ENCODE measurements at places on chromosomes 3 and 15.

- DNase-seq, result peak; percentile 60
Measured at GRCh38 chr3:169769287-169770181, at the start of gene ACTRT3. Gene ACTRT3, minus strand, starts transcription at chr3:169769561. Its CDS starts 41 bp downstream, at chr3:169769520.

GRCh38 chr3:39136533-39137434 is 16.6 kb downstream of the CSRNP1 start:
- no peak for DNase-seq

GRCh38 chr3:166759736-166760513 is 620.2 kb downstream of the ZBBX start:
- no peak for DNase-seq

- no peak for DNase-seq
Measured at GRCh38 chr3:184479426-184480126, 82.0 kb upstream of the EPHB3 start.

- no peak for DNase-seq
Measured at GRCh38 chr3:45043728-45044299, 17.7 kb downstream of the CLEC3B start.

DNA sequence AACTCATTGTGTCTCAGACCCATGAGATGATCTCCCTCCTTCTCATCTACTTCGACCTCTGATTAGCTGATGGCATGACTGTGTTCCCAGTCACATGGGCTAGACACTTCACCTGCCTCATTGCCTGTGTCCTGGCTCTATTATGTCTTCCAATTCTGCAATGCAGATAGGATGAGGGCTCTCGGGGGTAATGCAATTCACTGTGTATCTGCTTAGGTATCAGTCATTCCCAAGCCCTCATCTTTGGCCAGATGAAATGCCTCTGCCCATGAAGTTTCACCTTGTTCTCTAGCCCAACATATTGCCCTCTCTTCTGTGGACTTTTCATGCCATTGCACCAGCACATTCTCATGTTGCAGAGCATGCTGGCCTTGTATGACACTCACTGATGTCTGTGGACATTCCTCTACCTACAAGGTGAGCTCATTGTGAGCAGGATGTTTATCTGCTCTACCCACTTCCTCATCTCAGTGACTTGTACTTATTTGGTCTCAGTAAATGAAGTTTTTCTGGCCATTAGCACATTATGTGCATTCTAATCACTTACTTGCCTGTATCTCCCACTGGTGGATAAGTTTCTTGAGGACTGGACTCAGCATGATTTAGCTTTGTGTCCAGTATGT is 32.3 kb downstream of the MOBP start:
- DNase-seq, result no peak

GRCh38 chr3:145422556-145422955 is 738.4 kb downstream of the PLOD2 start:
- no peak for DNase-seq

GRCh38 chr3:135766115-135766514 is 199.4 kb upstream of the PPP2R3A start:
- DNase-seq, result no peak

- no peak for DNase-seq
Measured at GRCh38 chr3:170055209-170055608, 17.4 kb downstream of the GPR160 start.

DNA sequence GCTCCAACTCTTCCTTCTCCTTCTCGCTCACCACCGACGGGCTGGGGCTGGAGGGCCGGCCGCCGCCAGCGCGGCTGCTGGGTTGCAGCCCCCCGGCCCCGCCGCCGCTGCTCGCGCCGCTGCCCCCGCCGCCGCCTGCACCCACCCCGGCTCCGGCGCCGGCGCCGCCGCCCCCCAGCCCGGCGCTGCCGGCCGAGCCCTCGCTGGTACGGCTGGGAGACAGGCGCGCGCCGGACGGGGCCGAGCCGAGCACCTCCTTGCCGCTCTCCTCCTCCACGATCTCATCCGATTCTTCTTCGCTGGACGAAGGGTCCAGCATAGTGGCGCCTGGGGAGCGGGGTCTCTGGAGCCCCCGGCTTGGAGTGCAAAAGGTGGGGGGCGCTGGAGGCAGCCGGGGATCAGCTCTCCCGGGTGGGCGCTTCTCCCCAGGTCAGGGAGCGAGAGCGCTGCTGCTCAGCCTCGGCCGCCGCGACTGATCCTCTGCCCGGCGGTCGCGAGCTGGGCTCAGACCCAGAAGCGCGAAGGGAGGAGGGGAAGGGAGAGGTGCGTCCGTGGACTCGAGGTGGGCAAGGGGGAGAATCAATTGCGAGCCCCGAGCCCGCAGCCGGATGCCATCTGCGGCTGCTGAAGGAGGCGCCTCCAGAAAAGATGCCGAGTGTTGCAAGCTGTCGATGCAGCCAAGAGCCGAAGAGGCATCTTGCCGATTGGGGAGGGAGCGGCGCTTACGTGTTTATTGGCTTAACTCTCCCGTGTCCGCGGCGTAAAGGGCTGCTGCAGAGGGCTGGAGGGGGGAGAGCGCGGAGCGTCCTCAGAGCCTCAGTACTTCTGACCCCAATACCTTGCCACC is at the start of gene CADPS:
Gene CADPS, minus strand, starts transcription at position 706 of the 847 bp plus-strand sequence. Its CDS starts 387 bp downstream, at position 319.
- DNase-seq, result no peak

- DNase-seq, result no peak
Measured at GRCh38 chr3:129240436-129240835, 9.0 kb upstream of the COPG1 start.

DNA sequence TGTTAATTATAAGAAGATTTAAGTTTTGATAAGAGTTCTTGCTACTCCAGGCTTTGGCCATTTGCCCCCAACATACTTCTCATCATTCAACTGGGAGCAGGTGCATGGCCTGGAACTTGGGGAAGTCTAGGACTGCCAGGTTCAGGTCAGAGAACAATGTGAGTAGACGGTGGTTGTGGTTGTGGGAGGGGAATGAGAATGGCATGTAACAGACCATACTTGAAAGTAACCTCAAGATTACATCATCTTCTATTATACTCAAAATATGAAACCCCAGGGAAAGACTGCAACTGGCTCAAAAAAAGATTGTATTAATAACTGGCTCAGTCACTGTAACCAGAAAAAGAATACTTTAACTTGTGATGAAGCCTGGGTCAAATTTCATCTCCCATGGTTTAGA is 364.9 kb upstream of the DPPA4 start:
- no peak for DNase-seq

GRCh38 chr3:63303238-63303637 is 25.1 kb downstream of the SYNPR start:
- DNase-seq, result no peak

GRCh38 chr15:52154896-52155865 is 36.0 kb downstream of the GNB5 start:
- no peak for DNase-seq

GRCh38 chr15:77025941-77026411 is 31.1 kb downstream of the PSTPIP1 start:
- peak; percentile 1 for DNase-seq

- no peak for DNase-seq
Measured at GRCh38 chr15:31090766-31091165, 10.8 kb downstream of the TRPM1 start.

DNA sequence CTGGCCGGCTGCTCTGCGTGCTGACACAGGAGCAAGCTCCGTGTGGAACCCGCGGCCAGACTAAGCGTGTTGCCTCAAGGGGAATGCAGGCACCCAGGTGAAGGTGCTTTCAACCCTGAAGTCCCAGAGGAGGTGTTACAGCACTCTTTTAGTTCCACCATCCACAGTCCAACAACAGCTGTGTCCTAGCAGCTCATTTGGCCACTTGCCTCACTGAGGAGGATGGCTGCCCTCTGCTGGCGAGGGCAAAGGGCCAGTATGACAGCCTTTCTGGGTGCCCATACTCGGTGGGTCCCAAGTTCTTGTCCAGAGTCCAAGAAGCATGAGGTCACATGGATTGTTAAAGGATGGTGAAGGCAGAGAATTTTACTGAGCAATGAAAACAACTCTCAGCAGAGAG is 87.8 kb downstream of the C3orf85 start:
- no peak for DNase-seq

DNA sequence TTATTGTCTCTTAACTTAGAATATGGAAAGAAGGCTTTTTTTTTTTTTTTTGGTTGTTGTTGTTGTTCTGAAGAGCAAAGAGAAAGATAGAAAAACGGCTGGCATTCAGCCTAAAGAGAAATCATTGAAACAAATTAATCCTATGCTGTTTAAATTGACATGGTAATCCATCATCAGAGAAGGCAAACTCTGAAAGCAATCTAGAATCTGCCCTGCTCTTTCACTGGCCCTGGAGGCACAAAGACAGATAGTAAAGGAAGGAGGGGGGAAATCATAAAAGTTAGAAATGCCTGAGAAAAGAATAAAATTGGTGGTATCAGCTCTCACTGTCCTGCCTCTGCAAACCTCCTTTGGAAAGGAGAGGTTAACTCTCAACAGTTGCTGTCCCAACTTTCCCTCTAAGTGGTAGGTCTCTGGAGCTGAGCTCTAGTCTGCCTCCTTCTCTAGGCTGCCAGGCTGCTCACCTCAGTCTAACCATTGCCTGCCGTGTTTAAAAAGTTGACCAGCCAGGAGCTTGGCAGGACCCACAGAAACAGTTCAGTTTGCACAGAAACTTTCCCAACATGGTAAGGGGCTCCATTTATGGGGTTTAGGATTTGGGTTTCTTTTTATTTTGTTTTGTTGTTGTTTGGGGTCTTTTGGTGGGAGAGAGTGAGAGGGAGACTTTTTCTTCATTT is 13.4 kb upstream of the NR2F2 start:
- no peak for DNase-seq

DNA sequence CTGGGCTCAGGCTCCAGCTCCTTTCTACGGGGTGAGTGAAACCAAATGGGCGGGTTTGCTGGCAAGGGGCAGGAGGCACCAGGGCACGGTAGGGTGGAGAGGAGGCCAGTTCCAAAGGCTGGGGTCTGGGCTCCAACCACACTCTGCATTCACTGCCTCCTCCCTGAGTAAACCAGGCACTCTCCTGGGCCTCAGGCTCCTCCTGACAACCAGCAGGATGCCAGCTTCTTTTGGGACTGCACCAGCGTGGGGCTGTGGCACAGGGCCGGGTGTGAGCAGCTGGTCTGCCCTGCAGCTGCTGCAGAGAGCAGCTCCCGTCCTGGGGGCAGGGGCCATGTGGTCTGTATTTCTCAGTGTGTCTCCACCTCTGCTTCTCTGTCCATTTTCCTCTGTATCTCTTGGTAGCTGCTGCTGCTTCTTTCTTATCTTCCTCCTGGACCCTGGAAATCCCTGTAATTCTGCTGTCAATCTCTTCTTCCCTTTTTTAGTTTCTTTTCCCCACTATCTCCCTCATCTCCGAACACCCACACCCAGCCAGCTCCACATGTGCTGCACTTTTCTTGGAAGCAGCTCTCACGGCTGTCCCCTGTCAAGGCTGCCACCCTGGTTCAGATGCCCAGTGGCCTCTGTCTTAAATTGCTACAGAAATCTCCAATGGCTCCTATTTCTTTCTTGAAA is 54.9 kb upstream of the TBC1D21 start:
- no peak for DNase-seq

DNA sequence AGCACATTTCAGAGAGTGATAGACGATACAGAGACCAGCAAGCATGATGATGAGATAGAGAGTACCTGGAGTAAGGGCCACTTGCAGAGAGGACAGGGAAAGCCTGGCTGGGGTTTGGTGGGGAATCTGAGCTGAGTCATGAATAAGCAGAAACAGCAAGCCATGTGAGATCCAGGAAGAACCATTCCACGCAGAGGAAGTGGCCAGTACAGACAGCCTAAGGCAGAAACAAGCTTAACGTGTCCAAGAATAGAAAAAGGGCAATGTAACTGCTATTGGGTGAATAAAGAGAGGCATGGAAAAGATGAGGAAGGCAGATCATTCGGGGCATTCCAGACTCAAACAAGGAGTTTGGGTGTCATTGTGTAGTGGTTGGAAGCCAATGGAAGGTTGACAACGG is 816.3 kb upstream of the CFAP20DC start:
- DNase-seq, result no peak

DNA sequence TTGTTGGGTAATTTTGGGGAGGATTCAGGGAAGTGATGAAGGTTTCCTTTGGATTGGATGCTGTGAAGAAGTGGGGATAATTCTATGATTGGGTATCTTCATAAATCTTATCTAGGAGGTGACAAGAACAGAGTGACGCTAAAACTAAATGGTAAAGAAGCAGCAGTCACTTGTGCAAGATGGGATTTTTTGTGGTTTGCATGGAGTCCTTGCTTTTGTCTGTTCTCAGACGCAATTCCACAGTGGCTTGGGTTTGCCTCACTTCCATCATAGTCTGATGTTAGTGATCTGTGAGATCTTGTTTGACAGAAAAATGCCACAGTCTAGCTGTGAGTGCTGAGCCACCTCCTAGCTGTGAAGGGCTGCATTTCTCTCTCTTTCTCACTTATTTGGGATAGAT is 26.9 kb downstream of the GTF2E1 start:
- DNase-seq, result no peak

- DNase-seq, result no peak
Measured at GRCh38 chr15:71397377-71397776, 282.1 kb downstream of the THSD4 start.

- no peak for DNase-seq
Measured at GRCh38 chr3:107868449-107868848, 222.4 kb downstream of the CD47 start.

- no peak for DNase-seq
Measured at GRCh38 chr3:24689353-24689752, 194.7 kb upstream of the THRB start.

DNA sequence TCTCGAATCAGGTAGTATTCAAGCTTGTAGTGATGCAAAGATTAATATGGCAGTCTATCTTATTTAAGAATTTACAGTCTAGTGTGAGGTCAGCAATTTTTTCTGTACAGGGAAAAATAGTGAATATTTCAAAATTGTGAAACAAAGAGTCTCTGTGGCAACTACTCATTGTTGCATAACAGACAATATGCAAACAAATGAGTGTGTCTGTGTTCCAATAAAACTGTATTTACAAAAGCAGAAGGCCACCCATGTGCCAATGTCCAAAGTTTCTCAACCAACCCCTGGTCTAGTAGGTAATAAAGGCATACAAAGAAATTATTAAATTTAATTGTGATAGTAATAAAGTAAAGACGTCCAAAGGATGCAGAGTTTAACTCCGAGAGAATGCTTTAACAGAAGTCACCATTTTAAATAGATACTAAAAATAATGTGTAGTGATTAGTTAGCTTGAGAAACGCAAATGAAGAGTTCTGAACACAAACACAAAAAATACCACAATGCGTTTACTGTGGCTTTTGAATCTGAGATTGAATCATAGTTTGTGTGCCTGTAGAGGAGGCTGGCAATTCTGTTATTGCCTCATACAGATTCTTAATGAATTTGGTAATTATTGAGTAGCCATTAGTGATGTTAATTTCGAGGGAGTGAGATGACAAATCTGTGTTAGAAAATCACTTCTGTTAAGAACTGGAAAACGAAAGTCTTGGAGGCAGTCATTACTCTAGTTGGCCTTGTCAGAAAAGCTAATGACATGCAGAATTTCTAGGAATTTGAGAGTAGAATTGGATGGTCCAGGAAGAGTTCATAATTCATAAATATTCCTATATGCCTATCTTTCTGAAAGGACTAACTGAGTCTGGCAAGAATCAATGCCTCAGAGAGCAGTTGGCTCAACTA is 48.7 kb downstream of the CADM2 start:
- no peak for DNase-seq
